NCI-H2029 treated with DMSO at 0.1 percent for 48 hours (cell line): ENCODE measurements at places on chromosomes 7 and 10.

GRCh38 chr10:75043256-75044131 is 68.0 kb upstream of the SAMD8 start:
- DNase-seq: no peak

GRCh38 chr7:50869108-50869725 is 86.5 kb upstream of the GRB10 start:
- DNase-seq: no peak

- DNase-seq: no peak
Observed at GRCh38 chr7:99098286-99098823, 45.6 kb downstream of the SMURF1 start.

DNA sequence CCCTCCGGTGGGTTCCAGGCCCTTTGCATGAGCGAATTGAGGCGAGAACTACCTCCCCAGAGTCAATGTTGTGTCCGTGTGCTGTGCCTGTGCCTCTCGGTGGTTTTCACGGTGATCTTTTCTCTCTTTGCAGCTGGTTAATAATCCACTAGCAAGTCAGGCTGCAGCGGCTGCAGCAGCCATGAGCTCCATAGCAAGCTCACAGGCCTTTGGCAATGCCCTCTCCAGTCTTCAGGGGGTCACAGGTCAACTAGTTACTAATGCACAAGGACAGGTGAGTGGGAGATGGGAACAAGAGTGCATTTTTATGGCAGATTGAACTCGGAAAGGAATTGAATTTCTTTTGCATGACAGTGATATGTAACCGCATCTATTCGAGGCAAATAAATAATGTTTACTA is 159.7 kb upstream of the YAE1 start:
- DNase-seq: no peak

- no peak for DNase-seq
Observed at GRCh38 chr10:3106928-3107425, 39.6 kb downstream of the PFKP start.

- DNase-seq: no peak
Observed at GRCh38 chr10:114874827-114875411, 53.3 kb downstream of the FHIP2A start.

- DNase-seq: no peak
Observed at GRCh38 chr10:44325596-44326307, 59.1 kb downstream of the CXCL12 start.

GRCh38 chr10:118901380-118901779 is 128.1 kb upstream of the NANOS1 start:
- no peak for DNase-seq

DNA sequence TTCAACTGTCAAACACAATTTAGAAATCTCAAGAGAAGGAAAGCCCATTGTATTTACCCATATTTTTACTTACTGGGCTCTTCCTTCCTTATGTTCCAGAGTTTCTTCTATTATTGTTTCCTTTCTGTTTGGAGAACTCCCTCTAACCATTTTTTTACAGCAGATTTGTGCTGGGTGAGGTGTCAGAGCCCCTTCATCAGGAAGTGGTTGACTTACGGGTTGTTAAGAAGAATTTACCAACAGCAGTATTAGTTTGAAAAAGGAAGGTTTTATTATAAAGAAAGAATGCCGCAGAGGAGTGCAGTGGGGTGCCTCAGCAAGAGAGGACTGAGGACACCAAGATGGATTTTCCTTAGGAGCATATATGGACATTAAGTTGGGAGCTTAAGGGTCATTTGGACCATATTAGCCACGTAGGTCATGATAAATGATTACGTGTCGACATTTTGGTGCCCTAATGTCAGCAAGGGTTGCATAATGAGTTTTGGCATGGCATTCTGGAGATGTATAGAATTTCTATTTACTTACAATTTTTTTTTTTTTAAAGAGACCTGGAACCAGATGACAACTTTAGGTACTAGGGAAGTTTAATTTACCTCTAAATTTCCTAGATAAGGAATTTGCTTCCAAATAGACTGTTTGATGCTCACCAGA is 6.3 kb upstream of the TBATA start:
- no peak for DNase-seq

GRCh38 chr10:124450012-124450782 is at the start of gene NKX1-2:
Gene NKX1-2 (minus strand): TSS chr10:124450035. CDS start chr10:124449943, 92 bp downstream.
- DNase-seq: no peak

DNA sequence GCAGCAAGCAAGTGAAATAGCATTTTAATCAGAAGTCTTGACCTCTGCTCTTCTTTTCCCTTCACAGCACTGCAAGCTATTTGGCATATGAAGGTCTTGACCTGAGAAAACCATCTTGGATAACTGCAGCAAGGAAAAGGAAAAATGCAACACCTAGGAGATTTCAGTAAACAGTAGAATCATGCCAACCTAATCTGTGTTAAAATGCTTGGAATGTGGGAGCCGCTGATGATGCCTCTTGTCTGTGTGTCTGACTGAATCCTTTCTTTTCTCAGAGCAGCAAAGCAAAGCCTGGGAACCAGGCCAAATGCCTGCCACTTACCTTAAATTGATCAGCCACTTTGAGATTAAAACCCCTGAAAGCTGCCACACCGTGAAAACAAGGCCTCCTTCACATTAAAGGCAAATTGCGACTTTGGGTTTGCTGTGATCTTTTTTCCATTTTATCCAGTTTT is 80.4 kb upstream of the CDK6 start:
- no peak for DNase-seq

DNA sequence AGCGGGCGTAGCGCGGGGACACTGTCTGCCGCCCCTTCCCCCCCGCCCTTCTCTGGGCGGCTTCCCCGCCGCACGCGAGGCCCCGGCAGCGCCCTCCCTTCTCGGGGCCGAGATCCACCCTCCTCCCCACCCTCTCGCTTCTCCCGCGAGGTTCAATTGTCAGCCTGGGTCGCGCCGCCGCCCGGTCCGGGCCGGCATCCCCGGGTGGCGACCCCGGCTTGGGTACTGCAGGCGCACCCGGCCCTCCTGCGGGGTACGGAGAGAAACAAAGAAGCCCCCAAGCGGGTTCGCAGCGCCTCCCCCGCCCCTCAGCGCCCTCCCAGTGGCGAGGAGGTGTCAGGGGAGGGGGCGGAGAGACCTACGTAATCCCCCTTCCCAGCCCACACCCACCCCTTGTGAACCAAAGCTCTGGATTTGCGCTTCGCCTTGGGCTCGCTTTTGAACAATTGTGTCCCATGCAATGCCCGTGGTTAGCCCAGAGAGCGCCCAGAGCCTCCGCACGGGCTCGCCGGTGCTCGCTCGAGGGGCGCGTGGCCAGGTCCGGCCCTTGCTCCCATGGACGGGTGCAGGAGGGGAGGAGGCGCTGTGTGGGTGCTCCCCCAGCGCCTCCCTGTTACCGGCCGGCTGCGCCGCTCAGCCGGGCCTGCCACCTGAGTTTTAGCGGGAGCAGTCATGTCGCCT is 634 bp downstream of the HECW1 start:
- DNase-seq: no peak

DNA sequence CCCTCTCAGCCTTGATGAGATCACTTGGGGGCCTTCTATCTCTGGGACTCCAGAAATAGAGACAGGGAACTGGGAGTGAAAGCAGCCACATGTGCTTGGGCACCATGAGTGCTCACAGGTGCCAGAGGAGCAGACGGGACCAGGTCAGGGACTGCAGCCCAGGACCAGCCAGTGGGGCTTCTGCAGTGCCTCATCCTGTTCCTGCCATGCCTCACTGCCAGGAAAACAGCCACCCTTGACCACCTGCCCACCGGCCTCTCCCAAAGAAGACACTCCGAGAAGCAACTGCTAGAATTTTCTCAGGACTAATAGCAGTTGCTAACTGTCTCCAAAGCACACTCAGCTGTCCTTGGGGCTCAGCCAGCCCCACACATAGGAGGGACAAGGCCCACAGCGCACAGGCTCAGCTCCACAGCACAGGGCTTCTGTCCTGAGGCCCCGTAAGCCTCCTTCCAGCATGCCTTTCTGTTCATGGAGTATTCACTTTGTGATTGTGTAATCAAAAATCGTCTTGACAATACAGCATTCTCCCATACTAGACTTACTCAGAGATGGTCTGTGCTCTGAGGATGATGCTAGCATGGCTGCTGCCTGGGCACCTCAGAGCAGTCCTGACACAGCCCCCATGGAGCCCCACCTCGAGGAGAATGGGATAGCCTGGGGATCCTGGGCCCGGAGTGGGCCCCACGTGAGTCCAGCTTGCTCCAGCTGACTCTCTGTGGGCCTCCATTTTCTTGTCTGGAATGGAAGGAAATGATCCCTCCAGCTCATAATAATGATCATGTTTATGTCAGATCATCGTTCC is 115.7 kb upstream of the RET start:
- no peak for DNase-seq

DNA sequence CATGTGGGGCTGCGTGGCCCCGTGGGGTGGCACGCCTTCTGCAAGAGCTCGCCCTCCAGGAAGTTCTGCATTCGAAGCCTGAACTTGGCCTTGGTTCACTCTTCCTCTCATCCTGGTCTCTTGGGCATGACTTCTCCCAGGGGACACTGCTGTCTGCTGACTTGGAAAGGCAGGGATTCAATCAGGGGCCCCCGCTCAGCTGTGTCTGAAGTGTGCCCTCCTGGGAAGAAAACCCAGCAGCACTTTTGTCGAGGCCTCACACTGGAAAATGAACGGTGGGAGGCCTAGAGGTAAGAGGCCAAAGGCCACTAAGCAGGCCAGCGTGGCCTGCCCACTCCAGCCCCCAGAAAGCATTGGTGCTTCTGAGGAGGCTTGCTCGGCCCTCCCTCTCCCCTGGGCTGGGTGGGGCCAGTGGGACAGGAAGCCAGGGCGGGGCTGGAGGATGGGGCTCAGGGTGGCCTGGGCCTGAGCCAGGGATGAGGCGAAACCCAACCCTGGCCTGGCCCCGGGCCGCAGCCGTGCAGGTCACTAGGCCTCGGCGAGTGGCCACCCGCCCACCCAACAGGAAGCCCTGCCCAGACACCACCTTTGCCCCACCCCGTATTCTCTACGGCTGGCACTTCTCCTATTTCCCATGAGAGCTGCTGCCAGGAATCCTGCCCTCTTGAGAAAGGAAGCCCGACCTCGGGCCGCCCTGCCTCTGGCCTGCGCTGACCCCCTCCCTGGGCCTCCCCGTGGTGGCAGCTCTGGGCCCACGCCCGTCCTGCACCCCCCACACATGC is 81.1 kb downstream of the ZMIZ1 start:
- no peak for DNase-seq

- DNase-seq: no peak
Observed at GRCh38 chr7:151652111-151652510, 132.4 kb upstream of the RHEB start.

GRCh38 chr7:94301024-94301586 is 93.6 kb upstream of the COL1A2 start:
- DNase-seq: no peak

GRCh38 chr7:143230602-143231457 is 9.0 kb downstream of the TAS2R40 start:
- DNase-seq: no peak

DNA sequence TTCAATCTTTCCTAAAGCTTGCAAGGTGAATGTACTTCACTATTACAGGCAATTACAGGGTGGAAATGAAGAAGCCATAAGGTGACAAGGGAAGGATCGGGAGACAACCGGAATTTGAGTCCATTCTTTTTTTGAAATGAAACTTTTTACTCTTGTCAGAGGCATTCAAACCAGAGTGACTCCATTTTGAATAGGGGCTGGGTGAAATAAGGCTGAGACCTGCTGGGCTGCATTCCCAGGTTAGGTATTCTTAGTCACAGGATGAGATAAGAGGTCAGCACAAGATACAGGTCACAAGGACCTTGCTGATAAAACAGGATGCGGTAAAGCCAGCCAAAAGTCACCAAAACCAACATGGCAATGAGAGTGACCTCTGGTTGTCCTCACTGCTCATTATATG is 363.3 kb downstream of the TYW1 start:
- DNase-seq: no peak

DNA sequence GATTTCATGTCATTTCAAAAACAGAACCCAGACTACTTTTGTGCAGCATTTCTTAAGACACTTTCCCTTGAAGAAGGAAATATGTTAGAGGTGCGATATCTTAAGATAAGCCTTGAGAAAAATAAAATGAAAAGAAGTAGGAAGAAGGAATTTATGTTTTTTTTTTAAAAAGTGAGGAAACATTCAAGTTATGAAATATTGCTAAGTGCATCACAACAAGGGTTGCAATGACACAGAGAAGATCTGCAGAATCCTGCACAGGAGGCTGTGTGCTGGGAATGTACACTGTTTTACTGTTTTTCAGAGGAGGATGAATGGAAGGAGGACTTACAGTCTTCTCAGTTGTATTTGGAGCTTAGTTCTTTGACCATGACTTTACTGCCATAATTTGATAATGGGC is 79.8 kb upstream of the NME8 start:
- no peak for DNase-seq

DNA sequence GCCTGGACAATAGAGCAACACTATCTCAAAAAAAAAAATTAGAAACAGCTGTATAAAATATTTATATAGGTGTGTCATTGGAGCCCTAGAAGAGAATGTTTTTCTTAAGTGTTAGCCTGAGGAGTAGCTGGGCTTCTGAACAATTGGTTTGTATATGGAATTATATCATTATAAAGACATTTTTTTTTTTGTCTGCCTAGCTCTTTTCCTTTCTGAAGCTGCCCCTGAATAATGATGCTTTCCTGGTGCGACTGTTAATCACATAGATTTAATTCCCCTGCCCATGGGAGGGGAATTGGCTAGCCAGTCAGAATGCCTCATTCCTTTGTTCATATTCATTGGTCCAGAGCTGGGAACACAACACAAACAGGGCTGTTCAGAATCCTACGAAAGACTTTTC is 13.9 kb upstream of the ABCC2 start:
- no peak for DNase-seq

- no peak for DNase-seq
Observed at GRCh38 chr10:59177836-59178235, 1.4 kb downstream of the PHYHIPL start.

- DNase-seq: no peak
Observed at GRCh38 chr7:55189146-55189766, 170.4 kb downstream of the EGFR start.

GRCh38 chr7:44912775-44913347 is 27.5 kb upstream of the PURB start:
- no peak for DNase-seq
